Dorsolateral prefrontal cortex (tissue), 122 donors: ENCODE measurements at places on chromosomes 6 and 20.

GRCh38 chr20:34069341-34070078 lies 42.5 kb downstream of the EIF2S2 start:
- peak; percentile 63 for DNase-seq

GRCh38 chr6:141667580-141668309 lies 465.0 kb upstream of the GJE1 start:
- no peak for DNase-seq

GRCh38 chr20:2357114-2357513 lies 23.6 kb upstream of the TGM6 start:
- DNase-seq, result no peak

DNA sequence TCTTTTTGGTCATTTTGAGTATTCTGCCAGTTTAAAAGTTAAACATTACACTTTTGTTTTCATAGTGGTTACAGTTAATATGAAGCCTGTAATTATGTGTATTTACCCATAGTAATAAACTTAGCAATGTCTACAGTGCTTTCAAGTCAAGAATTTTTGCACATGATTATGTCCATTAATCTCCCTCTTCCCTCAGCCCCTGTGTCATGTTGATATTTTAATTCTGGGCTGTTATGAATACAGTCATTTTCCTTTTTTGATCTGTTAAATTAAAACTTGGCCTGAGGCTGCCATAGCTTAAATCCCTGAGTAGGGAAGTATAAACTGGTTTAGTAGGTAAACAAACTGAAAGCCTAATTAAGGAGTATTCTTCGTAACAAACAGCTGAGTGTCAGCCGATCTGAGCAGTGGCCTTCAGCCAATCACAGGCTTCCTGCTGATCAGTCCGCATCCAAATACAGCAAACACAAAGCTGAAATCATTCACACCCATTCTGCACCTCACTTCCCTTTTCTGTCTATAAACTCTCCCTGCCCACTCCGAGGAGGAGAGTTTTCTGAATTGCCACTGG lies 9.5 kb upstream of the SFT2D1 start:
- DNase-seq, result peak; percentile 27

DNA sequence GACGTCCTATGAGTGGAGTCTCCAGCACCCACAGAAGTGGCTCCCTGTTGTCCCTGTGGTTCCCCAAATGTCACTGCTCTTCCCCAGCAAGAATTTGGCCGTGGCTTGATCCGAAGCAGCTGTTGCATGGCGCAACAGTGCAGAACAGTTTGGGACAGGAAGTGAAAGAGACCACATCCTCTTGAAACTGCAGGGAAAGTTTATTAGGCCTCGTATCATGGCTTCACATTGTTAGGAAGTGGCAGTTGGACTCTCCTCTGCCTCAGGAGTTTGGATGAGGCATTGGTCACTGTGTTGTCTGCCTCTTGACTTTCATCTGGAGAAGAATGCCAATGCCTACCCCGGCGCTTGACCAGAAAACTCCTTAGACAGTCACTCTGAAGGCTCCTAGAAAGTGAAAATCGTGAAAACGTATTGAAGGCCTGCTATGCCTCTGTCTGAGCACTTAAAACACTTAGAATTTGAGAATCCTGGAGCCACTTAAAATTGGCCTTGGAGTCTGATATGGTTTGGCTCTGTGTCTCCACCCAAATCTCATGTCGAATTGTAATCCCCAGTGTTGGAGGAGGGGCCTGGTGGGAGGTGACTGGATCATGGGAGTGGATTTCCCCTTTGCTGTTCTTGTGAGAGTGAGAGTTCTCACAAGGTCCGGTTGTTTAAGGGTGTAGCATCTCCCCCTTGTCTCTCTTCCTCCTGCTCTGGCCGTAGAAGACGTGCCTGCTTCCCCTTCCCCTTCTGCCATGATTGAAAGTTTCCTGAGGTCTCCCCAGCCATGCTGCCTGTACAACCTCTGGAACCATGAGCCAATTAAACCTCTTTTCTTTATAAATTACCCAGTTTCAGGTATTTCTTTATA lies 334.9 kb upstream of the JARID2 start:
- no peak for DNase-seq

- no peak for DNase-seq
These were observed 59.9 kb upstream of the MAP7 start for GRCh38 chr6:136609873-136610706.

DNA sequence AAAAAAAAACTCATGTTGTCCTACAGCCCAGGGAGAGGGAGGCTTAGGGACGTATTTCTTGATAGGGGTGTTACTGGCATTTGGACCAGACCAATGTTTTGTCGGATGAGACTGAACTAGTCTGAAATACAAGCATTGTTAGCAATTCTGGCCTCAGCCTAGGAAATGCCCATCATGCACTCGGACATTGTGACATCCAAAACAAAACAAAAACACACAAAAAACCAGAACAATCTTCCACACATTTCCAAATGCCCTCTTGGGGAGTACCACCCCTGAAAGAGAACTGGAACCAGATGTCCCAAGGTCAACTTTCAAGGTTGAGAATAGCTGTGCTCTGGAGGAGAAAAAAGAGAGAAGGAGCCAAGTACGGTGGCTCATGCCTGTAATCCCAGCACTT lies 299.1 kb upstream of the JARID2 start:
- no peak for DNase-seq

DNA sequence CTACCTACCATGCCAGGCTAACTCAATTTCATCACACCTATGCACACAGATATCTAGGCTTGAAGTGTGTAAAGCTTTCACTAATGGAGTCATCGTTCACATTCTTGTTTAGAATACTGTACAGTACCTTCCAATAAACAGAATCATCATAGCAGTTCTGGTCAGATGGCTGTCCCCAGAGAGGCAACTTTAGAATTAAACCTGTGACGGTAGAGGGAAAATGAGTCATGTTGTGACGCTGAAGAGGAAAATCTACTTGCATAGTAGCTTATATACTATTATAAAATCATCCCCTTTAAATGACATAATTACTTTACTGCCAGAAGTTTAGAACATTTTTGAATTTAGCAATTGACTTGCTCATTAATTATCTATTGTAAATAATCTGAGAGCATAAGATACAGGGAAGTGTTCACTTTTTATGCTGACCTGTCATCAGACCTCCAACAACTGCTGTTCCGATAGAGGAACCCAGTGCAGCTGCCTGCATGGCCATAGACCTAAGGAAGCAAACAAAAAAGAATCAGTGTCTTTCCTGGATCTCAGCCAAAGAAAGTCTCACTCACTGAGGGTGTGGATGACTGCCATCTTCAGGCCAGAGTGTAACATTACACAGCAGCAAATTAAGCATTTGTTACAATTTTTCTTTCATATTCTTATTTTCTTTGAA lies 29.8 kb downstream of the RHAG start:
- no peak for DNase-seq

- no peak for DNase-seq
These were observed 139.7 kb downstream of the MTHFD1L start for GRCh38 chr6:151005164-151005563.

- no peak for DNase-seq
These were observed 912 bp upstream of the DIDO1 start for GRCh38 chr20:62927128-62927705.

- no peak for DNase-seq
These were observed 97.5 kb downstream of the DLL1 start for GRCh38 chr6:170193326-170193821.

- DNase-seq, result no peak
These were observed 15.1 kb downstream of the KIF13A start for GRCh38 chr6:17972074-17972952.

DNA sequence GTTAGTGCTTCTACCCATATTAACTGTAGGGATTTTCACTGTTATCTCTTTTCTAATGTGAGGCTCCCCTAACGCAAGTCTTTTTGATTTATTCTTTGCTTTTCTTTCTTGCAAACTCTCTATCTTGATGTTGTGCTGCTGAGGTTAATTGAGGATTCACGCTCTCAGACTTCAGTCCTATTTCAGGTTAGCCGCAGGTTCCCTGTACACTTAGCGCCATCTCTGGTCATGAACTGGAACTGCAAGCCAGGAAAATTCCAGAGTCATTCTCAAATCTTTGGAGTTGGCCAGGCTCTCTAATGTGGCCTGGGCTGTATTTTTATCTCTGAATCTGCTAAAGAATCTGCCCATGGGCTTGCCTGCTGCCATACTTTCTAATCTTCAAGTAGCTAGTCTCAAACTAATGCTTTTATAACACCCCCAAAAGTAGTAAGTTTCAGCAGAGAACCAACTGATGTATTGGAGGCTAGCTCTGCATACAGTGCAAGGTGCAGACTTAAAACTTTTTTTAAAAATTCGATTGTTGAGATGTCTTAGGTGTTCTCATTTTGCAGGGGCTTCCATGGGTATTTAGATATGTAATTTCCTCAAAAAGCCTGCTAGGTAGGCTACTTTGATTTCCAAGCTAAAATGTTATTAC lies 91.1 kb upstream of the OPRM1 start:
- no peak for DNase-seq

- DNase-seq, result no peak
These were observed 193.1 kb downstream of the DOK5 start for GRCh38 chr20:54668271-54669039.

- no peak for DNase-seq
These were observed 54.4 kb upstream of the GTSF1L start for GRCh38 chr20:43781215-43781614.

- no peak for DNase-seq
These were observed 7.0 kb upstream of the OSBPL2 start for GRCh38 chr20:62231292-62231691.

GRCh38 chr6:154485815-154486214 lies 24.7 kb downstream of the CNKSR3 start:
- DNase-seq, result no peak

DNA sequence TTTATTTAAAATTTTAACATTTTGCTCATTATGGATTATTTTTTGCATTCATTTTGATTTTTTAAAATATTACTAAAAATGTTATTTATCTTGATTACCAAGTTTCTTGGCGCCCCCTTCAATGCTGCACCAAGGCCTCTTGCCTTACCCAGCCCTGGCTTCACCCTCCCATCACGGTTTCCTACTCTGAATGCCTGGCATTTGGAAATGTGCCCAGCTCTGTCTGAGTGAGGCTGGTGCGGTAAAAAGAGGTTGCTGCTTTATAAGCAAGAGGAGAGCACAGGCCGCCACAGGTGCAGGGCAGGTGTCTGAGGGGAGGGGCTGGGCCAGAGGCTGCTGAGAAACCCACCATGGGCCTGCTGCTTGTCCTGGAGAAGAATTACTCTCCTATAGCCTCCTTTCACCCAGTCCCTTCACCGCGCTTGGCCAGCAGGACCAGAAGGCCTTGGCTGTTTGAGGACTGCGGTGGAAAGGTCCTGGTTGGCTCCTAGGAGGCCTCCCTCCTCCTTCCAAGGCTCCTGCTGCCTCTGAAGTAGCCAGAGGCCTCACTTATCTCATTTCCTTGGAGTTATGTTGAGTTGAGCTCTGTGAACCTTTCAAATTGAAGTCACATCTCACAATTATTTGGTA lies 62.6 kb downstream of the BANF2 start:
- DNase-seq, result no peak

DNA sequence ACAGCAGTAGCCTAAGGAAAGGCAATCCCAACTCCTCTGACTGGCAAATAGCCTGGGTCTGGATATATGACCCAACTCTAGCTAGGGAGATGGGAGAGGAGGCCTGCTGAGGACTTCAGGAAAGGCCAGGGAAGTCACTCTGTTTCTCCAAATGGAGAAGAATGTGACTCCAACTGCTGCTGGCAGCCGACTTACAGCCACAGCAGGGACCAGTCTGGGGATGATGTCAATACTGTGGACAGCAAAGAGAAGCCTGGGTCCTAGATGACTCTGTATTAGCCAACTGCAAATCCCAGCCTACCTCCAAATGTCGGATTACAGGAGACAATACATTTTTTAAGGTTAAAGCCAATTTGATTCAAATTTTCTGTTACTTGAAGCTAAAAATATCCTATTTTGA lies 232.6 kb downstream of the FOXC1 start:
- DNase-seq, result no peak

DNA sequence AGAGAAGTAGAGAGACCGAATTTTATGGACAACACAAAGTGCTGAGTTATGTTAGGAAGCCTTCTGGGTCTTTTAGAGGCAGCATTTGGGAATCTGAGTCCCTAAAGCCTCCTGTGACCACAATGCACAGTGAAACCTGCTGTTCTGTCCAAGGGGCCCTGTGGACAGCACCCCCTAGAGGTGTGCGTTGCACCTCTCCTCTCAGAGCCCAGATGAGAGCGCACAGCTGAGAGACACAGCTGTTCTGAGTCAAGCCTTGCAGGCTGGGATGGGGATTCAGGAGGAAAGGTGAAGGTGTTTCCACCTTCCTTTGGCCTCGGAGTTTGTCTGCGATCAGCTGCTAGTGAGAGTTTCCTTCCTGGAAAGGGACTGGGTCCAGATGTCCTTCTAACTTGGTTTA lies 13.0 kb downstream of the PCK1 start:
- no peak for DNase-seq

- DNase-seq, result no peak
These were observed 401.6 kb upstream of the RUNX2 start for GRCh38 chr6:44926556-44926955.
